ENCODE measurements at places on chromosomes 4 and X.

DNA sequence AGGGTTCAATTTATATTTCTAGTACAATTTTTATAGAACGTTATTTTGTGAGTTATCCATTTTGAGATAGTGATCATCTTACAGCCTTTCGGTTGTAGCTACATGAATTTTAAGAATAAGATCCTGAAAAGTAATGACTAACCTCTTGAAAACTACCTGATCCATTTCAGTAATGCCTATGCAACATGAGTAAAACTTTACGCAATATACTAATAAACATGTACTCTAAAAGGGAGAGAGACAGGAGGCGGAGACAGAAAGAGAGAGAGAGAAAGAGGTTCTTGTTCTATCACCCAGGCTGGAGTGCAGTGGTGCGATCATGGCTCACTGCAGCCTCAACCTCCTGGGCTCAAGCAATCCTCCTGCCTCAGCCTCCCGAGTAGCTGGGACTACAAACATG, 816.1 kb downstream of the CCSER1 start:
- DNase-seq = no peak

DNA sequence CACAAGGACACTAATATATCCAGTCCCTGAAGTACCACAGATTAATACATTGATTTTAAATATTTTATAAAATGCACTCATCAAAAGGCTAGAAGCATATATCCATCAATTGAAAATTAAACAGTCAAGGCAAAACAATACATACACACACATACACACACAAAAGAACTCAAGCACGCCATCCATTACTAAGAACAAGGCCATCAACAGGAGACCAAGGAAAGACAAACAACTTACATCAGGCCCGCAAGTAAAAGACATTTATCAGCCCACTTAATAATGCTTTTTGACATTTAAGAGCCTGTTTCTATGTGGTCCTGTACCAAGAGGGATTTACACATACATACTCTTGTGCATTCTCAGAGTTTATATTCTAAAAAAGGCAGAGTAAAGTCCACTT, 50.0 kb upstream of the ZNF827 start:
- no peak for DNase-seq

- no peak for DNase-seq
Observed at GRCh38 chr4:22637306-22637705, 55.4 kb upstream of the GBA3 start.

- no peak for DNase-seq
Observed at GRCh38 chr4:109389369-109390114, 44.1 kb upstream of the SEC24B start.

DNA sequence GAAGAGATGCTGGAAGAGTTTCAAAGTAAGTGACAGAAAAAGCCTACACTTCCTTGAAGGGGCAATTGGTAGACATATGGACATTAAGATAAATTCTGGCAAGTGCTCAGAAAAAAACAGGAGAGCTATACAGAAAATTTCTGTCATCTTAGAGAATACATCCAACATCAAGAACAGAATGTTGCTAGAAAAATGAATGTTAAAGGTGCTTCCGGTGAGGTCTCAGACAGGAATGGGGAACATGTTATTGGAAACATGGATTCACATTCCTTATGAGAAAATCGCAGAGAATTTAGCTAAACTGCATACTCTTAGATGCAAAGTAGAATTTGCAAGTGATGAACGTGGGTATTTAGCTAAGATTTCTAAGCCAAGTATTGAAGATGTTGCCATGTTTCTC, 9.5 kb downstream of the XAGE1B start:
- DNase-seq = no peak

GRCh38 chrX:152907084-152907651, 9.3 kb downstream of the ZNF185 start:
- DNase-seq = peak; percentile 16

GRCh38 chrX:50565718-50566117, 95.1 kb upstream of the DGKK start:
- no peak for DNase-seq

GRCh38 chr4:157048248-157048647, 27.7 kb upstream of the GLRB start:
- DNase-seq = no peak

DNA sequence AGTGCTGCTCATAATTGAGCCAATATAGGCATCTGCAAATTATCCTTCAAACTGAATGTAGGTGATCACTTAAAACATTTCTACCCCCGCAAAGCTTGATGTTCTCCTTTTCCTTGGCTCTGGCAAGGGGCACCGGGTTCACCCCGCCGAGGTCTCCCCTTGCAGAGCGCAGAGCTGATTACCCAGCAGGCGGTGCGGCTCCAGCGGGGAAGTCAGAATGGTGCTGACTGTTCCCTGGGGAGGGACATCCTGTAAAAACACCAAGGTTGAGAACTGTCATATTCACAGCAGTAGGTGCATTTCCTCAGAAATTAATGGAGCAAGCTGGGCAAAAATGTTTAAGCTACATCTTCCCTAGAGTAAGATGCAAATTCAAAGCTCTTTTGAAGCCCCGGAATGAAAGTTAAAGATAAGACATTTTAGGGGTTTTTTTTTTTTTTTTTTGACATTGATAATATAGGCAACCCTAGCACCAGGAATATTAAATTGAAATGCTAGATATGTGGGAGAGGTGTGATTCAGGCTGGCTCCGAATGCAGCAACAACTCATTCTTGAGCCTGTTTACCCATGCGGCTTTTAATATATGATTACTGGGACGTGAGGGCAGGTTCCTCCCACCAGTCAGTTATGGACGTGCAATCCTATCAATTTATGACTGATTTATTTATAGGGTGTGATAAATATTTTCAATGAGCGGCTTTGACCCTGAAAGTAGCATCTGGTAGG, 767.3 kb upstream of the TENM3 start:
- DNase-seq = no peak

DNA sequence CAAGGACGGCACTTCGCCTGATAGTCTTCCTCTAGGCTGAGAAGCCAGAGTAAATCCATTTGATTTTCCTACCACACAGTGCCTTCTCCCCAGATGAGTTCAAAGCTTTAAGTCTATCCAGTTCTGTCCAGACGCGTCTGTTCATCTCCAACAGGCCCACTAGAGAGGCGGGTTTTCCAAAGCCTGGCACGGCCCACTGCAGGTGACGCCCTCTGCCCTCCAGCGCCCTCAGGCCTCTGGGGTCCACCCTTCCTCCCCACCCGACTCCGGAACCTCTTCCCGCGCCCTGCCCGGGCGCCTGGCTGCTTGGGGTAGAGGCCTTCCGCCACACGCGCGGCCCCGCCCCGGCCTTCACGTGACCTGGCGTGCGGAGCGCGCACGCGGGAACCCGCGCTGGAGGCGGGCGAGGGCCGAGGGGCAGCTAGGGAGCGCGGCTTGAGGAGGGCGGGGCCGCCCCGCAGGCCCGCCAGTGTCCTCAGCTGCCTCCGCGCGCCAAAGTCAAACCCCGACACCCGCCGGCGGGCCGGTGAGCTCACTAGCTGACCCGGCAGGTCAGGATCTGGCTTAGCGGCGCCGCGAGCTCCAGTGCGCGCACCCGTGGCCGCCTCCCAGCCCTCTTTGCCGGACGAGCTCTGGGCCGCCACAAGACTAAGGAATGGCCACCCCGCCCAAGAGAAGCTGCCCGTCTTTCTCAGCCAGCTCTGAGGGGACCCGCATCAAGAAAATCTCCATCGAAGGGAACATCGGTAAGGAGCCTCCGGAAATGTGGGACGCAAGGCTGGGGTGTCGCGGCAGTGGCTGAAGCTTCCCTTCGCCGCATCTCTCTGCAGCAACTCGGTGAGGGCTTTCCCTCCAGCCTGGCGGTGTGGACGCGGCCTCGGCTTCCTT, at the start of gene DCK:
DCK (plus strand) TSS at position 469 of the 888 bp plus-strand sequence; CDS start at position 656, 187 bp downstream.
- peak; percentile 90 for DNase-seq

DNA sequence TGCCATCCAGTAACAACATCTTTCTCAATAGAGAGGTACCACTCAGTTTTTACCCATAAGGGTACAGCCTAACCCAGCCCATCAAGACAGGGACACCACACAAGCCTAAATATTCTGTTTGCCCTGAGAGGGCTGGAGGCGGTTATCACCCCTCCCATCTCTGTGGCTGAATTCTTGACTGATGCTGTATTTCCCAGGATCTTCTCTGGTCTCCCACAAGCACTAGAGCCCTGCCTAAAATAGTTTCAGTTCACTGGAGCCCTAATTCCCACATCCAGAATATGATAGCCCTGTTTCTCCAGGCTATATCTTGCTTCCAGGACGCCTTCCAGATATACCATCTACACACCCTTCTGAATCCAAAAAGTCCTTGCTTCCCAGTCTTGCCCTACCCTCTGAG, 91.6 kb upstream of the NMU start:
- no peak for DNase-seq

- no peak for DNase-seq
Observed at GRCh38 chrX:142884881-142885280, 140.8 kb upstream of the SPANXN4 start.

DNA sequence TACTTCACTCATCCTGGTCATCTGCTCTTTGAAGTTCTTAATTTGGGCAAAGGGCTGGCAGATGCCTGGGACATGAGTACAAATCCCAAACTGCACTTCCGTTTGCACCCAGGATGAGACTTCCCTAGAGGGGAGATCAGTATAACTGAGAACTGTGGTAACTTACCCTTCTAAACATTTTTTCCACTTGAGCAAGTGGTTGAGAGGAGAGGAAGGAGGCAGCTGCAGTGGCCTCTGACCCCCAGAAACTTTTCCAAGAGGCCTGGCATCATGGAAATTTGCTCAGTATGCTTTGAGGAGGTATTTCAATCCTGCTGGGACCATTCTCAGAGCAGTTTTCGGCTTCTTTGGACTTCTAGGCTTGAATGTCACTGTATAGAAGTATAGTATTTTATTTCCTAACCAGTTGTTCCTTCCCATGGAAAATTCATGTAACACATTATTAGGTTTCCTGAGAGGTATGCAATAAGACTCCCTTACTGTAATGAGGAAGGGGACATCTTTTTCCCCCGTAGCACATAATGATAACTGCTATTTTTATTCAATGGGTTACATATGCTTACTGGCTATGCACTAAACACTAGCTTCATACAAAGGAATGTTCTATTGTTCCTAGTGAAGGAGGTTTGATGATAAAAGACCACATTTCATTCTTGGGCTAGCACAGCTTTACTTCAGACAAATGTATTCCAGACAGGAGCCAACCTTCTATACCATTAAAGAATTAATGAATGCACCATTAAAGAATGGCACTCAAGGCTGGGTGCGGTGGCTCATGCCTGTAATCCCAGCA, 129.3 kb downstream of the SHROOM3 start:
- DNase-seq = no peak

DNA sequence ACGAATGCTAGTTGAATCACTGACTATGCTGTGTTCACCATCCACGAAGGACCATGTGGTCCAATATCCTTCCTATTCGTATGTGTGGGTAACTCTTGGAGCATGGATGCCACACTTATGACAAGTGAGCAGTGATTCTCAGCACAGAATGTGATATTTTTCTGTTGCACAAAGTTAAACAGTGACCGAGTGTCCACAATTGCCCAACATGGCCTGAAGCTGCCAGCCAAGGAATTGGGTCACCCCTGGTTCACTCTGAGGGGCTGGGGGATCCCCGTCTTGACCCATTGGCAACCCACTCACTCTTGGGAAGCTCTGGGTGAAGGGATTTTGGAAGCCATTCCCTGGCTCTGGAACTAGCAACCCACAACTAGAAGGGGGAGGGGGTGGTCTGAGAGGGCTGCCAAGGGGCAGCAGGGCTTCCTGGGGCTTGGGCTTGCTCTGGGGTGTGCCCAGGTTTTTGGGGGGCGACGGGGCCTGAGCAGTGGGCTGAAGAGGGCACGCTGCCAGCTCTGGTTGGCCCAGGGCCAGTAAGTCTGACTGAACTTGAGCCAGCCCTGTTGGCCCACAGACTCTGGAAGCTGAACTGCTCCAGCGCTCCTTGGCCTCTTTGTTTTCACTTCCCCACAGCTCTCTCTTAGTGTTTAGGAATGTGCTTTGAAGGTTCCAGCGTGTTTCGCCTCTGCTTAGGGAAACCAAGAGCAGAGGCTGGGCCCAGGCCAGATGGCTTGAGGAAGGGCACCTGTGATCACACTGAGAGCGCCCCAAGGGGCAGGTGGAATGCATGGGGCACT, 43.1 kb upstream of the BCOR start:
- no peak for DNase-seq

- no peak for DNase-seq
Observed at GRCh38 chr4:132530861-132531260, 618.2 kb upstream of the PCDH10 start.

DNA sequence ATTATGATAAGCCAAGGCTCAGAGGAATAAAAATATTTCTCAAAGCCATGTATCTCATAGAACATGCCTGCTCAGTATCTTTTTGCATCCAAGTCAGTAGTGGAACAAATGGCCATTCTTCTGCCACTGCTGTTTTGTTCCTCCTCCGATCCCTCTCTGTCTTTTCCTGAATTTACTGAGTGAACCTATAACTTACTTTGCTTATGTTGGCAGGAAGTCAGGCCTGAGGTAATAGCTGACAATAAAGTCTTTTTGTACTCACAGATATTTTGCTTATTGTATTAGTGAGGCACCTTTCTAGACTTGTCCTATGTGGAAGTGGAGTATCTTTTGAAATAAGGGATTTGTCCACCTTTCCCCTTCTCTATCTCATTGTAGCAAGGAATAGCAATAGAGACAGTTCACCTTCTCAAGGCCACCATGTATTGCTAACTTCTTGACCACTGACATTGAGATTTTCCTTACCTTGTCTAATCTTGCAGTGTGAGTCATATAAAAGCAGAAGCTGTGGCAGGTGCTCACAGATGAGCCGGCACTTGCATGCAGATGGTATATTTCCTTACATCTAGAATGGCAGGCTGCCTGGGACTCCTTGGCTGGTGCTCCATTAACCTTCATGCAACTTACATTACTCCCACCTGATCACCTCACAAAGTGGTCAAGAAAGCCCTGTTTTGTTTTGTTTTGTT, 68.2 kb downstream of the AGTR2 start:
- no peak for DNase-seq

GRCh38 chr4:113444386-113444785, 317.2 kb downstream of the CAMK2D start:
- no peak for DNase-seq

- no peak for DNase-seq
Observed at GRCh38 chr4:41750121-41750625, 1.6 kb upstream of the PHOX2B start.

DNA sequence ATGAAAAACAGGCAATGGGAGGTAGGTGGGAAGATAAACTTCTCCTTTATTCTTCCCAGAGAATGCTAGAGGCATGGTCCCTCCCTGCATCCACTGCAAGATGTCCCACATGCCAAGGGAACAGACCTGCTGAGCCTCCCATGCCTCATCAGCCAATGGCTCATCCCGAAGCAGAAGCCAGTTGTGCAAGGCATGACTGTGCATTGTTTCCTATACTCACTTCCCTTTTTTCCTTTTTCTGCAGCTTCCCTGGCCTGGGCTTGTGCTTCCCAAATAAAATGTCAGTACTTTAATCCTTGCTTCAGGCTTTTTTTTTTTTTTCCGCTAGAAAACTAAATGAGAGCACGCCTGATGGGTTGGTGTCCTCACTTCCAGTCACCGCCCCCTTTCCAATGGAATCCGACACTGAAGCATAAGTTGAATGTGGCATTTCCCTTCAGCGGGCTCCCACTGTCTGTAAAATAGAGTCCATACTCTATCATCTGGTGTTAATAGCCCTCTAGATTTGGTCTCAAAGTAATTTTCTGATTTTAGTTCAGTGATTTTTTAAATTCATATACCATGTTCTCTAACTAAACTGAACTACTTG, 239.0 kb upstream of the JADE1 start:
- no peak for DNase-seq

- no peak for DNase-seq
Observed at GRCh38 chr4:113499166-113499565, 262.4 kb downstream of the CAMK2D start.

- no peak for DNase-seq
Observed at GRCh38 chrX:127037159-127037558, 217.6 kb downstream of the PRR32 start.

- DNase-seq = no peak
Observed at GRCh38 chr4:76579596-76580375, 144.8 kb downstream of the SHROOM3 start.

- no peak for DNase-seq
Observed at GRCh38 chr4:33045334-33045733, 2325.2 kb downstream of the PCDH7 start.
